ENCODE measurements at places on chromosomes 6 and 20.

DNA sequence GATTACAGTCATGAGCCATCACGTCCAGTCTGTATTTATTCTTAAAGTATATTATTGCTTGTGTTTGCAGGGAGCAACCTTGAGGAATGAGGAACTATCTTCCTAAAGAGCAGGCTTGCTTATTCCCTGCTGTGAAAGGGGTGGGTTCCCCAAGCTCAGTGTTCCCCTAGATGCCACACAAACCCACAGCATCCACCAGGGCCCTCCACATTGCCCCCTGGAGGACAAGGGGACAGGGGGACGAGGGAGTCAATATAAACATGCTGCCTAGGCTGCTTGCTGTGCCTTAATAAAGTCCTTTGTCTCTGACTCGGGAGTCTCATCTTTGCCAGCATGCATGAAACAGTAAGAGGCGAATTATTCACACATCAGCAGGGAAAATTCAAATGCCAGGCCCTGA is 8.0 kb upstream of the IDH3B start:
- DNase-seq = no peak

DNA sequence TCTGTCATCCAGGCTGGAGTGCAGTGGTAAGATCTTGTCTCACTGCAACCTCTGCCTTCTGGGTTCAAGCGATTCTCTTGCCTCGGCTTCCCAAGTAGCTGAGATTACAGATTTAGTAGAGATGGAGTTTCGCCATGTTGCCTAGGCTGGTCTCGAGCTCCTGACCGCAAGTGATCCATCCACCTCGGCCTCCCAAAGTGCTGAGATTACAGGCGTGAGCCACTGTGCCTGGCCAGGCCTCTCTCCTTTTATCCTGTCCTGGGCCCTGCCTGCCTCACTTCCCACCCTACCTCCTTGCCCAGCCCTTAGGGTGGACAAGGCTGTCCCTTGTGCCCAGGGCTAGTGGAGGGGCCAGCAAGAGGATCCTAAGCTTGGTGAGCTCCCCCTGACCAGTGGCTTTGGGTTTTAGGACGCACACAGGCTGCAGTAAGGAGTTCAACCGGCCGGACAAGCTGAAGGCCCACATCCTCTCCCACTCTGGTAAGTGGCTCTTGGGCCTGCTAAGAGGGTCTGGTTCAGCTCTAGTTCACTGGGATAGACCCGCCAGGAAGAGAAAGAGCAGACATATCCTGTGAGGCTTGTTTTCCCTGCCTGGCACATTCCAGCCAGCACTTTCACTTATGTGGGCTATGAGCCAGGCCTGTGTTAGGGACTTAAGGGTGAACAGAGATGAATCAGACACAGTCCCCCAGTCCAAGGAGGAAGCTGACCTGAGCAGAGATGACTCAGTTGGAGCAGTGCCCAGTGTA is 21.9 kb upstream of the CHMP4B start:
- DNase-seq = no peak

DNA sequence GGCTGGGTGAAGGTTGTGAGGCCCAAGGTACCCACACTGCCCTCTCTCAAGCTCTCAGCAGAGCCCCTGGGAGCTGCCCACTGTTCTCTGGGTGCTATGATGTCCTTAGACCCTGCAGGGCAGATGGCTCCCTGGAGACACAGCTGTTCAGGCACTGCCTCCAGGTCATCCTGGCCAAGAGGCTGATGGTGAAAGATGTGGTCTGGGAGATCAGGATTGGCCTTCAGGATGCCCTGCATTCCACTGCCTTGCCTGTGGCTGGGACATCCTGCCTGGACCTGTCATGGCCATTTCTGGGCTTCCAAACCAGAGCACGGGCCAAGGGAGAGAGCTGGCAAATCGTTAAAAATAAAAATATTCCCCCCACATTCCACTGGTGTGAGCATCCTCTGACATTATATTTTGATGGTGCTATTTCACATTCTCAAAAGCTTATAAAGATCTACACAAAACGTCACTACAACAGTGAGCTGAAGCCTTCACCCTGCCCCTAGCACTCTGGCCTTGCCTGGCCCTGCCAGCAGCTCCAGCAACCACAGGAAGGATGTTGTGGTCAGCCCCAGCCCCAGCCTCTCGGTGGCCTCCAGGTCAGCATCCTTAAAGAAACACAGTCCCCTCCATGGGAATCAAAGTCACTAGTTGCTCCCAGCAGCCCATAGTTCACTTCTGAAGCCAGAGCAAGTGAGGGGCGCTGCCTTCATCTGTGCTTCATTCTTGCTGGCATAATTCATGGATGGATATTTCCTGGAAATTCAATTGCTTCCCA is 13.5 kb upstream of the KCNK16 start:
- DNase-seq = no peak

GRCh38 chr6:130995783-130996447 is 67.1 kb downstream of the EPB41L2 start:
- no peak for DNase-seq

DNA sequence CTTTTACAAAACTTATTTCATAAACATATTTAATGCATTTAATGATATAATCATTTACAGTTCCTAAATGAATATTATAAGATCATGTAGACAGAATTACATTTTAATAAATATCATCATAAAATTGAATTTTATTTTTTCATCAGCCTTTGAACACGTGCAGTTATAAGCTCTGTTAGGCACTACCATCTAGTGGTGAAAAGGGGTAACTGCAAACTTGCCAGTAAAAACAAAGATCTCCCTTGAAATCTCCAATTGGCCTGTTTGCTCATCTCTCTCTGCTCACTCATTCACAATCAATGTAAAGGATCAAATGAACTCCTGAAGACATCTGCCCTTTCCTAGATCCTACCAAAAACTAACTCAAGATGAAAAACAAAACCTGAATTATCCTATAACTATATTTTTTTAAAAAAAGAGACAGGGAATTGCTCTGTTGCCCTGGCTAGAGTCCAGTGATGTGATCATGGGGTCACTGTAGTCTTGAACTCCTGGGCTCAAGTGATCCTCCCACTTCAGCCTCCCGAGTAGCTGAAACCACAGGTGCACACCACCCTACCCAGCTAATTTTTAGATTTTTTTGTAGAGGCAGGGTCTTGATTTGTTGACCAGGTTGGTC is 31.7 kb downstream of the SAMHD1 start:
- no peak for DNase-seq

- DNase-seq = no peak
Observed at GRCh38 chr6:142631517-142632385, 313.2 kb downstream of the HIVEP2 start.

DNA sequence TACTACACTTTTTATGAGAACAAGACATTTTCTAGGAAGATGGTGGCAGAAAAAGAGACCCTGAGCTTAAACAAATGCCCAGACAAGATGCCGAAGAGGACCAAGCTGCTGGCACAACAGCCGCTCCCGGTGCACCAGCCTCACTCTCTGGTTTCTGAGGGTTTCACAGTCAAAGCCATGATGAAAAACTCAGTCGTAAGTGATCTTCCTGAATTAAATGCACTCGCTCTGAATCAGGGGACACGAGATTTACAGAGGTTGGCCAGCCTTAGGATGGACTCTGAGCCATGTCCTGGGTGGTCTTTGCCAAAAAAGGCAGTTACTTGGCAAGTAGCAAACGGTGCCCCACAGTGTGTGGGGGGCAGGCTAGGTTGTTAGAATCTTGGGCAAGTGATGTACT is 423 bp downstream of the PACRG start:
- DNase-seq = no peak

DNA sequence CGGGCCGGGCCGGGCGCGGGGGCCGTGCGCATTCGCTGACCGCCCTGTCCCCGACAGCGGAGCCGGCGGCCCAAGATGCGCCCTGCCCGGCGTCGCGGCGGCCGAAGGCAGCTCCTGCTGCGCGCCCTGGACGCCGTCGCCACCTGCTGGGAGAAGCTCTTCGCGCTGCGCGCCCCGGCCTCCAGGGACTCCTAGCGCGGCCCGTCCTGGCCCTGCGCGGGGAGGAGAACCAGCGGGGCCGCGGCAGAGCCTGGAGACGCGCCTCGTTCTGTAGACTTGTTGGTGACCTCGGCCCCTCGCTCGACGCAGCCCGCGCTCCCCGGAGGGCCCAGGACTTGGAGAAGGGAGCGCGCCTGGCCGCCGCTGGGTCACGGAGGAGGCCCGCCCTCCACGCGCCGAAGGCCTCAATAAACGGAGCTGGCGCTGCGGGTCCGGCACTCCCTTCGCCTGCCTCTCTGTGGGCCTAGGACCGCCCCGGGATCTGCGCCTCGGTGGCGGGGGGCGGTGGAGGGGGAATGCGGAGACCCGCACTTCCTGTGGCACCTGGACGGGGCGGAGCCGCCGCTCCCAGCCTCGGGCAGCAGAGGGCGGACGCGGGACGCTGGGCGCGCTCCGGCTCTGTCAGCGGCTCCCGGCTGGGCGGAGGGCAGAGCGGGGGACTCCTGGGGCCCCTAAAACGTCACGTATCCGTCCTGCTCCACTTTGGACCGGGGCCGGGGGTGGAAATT is 2.7 kb downstream of the C20orf204 start:
- peak; percentile 68 for DNase-seq

- DNase-seq = no peak
Observed at GRCh38 chr20:10590950-10591671, 82.7 kb downstream of the JAG1 start.

- no peak for DNase-seq
Observed at GRCh38 chr6:20797597-20797996, 263.3 kb downstream of the CDKAL1 start.

GRCh38 chr6:53725791-53726575 is 60.4 kb upstream of the KLHL31 start:
- no peak for DNase-seq

DNA sequence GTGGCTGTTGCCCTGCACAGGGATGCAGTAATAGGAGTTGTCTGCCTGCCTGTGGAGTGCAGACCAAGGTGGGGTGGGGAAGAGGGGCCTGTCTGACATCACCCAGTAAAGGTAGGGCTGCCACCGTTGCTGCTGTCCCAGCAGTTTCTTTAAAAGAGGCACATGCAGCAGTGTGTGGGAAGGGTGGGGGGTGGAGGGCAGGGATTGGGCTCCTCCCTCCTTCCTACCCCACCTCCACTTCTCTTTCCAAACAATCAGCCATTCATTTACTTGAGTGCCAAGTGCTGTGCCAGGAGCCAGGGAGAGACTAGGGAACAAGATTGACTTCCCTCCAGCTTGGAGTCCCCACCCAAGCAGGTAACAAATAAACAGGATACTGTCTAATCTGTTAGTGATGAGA is 66.8 kb upstream of the MYL9 start:
- no peak for DNase-seq

- DNase-seq = peak; percentile 70
Observed at GRCh38 chr6:26659042-26659999, at the start of gene ZNF322. ZNF322 (minus strand) TSS chr6:26659746; CDS start chr6:26638553, 21,193 bp downstream.

DNA sequence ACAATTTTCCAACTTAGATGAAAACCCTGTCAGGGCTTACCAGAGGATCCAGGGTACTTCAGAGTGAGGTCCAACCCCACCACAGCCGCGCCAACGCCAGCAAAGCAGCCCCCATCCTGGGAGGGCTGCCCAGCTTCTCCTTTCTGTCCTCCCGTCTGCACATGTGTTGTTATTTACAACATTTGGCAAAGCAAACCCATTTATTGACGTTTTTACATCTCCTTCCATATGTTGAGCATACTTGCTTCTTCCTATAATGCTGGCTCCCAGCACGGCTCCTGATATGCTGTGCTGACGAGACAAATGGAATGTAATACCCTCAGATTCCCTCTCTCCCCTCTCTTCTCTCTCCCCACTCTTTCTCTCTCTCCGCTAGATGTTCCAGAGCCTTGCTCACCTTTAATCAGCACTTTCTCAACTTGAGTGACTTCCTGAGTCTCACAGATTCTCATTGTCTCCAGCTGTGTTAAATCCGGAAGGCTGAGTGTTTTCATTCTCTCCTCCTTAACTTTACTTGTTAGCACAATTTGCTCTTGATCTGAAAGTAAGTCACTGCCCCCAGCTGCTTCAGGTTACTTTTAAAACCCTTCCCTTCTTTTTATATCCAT is 22.7 kb downstream of the RCAN2 start:
- DNase-seq = no peak

- DNase-seq = no peak
Observed at GRCh38 chr6:32196682-32197616, 4.5 kb upstream of the GPSM3 start.

- DNase-seq = no peak
Observed at GRCh38 chr6:70857387-70858077, 99.3 kb downstream of the B3GAT2 start.

DNA sequence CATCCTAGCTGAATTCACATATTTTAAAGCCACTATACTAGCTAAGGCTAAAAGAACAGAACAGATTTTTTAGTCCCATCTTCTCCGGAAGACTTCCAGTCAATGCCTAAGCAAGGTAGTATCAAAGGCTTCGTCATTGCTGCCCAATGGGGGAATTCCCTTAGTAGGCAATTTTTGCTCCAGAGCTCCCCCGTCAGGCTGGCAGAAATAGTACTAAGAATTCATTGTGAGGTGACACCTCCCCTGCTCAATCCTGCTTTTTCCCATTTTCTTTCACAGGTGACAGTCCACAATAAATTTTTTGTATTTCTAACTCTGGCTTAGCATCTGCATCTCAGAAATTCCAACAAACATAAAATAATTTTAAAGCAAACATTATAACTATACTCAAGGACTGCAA is 52.8 kb upstream of the SRSF6 start:
- no peak for DNase-seq

- DNase-seq = no peak
Observed at GRCh38 chr6:98539741-98540140, 294.6 kb upstream of the POU3F2 start.

DNA sequence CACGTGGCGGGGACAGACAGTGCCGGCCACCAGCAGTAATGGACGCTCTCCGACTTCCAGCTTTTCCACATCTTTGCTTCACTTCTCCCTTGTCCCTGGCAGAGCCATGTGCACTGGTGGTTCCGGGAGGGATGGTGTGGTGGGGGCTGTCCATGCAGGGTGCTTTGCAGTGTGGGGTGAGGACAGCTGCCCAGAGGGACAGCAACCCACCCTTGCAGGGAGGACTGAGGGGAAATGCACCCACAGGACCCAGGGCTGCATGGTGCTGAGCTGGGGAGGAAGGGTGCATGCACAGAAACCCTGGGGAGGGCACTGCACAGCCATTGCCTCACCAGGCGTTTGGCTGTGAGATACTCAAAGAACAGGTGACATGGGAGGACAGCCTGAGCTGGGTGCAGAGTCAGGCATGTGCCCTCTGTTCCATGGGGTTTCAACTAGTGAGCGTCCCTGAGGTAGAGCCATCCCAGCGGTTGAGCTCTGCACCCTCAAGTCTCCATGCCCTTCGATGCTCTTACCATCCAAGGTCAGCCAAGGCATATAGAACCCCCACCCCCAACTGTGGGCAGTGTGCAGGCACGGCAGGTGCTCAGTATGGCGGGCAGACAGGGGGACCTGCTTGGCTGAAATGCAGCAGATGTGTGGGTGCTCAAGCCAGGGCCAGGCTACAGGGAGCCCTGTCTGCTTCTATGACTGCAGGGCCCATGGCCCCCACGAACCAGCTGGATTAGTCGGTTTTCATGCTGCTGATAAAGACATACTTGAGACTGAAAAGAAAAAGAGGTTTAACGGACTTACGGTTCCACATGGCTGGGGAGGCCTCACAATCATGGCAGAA is 239.7 kb downstream of the TTLL2 start:
- no peak for DNase-seq

DNA sequence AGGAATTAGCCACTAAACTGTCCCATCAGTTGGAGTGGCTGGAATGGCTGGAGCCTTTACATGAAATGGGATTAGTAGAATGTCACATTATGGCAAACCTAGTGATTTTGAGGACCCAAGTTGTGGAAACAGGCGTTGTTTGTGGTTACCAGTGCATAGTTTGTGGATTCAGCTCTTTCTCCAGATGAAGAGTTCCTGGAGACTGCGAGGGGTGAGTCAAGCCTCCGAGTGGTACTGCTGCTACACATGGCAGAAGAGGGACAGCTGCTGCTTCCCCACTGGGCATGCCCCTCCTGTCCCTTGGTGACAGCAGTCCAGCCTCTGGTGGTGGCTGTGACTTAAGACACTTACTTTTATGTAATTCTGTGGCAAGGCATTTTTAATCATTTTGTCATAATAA is 94.2 kb upstream of the SCP2D1 start:
- DNase-seq = no peak
